SK-MEL-5 (cell line): ENCODE measurements at places on chromosomes 2 and 18.

- DNase-seq, result no peak
Observed at GRCh38 chr2:188573453-188573852, 281.8 kb downstream of the GULP1 start.

- DNase-seq, result no peak
Observed at GRCh38 chr2:47799031-47799609, 16.2 kb downstream of the MSH6 start.

DNA sequence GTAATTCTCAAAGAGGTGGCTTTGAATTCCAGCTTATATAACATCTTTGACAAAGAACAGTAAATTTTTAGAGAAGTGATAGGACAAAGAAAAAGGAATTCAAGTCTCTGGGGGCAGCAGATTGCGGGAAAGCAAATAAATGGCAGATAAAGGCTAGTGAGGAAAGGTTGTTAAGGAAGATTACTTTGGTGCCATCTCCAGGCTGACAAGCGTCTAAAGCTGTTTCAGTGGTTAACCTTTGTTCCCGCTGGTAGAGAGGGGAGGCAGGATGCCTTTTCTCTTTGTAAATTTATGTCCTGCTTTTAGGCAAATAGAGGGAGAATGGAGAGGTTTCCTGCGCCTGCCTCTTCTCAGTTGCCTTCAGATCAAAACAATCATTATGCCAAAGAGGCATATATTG, 431.2 kb upstream of the CHST9 start:
- DNase-seq, result no peak

DNA sequence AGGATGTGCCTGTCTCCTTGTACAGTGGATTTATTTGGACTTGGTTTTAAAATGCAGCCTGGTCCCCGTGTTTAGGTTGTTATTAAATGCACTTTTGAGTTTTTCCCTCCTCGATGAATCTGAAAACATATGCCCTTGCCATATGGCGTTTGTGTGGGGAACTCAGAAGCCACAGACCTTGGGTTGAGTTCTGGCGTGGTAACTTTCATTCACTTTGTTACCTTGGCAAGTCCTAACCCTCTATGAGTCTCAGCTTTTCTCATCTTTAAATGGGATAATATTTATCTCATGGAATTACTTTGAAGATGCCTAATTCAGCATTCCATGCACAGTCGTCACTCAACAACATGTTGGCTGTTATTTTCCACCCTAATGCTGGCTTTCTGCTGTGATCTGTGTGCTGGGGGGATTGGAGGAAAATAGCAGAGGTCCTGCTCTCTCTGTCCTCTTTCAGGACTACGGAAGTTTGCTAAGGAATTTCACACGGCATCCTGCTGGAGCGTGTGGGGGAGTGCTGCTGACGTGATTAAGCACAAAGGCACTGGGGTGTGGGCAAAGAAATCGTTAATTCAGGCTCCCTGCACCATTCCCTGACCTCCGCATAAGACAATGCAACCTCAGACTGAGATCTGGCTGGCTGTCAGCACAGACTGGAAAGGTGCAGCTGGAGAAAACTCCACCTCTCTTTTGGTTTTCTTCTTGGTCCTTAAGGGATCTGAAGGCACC, 61.7 kb downstream of the LDLRAD4 start:
- no peak for DNase-seq

DNA sequence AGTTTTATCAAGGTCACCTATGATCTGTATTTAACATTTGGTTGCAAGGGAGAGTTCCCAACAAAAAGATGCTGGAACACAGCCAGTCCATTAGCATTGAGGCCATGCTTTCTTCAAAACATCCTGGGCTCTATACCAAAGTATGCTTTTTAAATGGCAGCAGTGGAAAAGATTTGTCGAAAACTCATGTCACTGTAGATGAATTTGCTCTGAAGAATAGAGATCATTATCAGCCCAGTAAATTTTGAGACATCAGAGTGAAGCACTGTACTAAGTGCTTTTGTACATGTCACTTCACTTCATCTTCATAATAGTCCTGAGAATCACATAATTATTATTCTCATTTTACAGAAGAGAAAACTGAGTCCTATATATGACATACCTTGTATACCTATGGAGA, 189.8 kb downstream of the CAMKMT start:
- no peak for DNase-seq

DNA sequence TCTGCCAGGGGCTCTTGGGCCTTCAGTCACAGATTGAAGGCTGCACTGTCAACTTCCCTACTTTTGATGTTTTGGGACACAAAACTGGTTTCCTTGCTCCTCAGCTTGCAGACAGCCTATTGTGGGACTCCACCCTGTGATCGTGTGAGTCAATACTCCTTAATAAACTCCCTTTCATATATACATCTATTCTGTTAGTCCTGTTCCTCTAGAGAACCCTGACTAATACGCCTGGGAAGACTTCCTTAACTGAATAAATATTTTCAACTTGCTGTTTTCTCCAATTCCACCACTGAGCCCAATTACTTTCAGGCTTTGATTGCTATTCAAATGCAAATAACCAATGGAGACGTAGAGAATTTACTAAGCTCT, 61.4 kb upstream of the CCDC195 start:
- DNase-seq, result no peak

DNA sequence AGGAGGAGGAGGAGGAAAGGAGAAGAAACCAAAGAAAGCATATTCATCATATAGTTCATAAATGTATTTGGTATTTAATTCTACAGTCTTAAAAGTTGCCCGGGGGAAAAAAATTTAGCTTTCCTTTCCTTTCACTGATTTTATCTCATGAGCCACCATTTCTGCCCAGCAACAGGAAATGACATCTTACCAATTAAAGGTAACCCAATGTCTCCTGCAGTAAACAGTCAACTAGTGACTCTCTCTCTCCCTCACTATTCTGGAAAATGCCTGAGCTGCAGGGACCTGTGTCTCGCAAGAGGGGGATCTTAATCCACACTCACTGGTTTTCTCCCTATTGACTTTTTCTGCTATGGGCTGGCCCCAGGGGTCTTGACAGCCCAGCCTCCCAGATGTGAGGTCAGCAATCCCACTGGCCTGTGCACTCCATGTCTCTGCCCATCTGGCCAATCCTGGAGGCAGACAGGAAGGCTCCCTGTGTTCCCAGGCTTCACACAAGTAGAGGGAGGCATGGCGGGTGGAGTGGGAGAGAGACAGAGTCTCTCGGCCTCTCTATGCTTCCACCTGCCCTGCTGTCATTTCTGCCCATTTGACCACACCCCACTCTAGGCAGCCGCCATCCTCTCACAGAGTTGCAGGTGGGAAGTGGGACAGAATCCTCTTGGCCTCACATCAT, 85.4 kb upstream of the CABLES1 start:
- DNase-seq, result no peak

DNA sequence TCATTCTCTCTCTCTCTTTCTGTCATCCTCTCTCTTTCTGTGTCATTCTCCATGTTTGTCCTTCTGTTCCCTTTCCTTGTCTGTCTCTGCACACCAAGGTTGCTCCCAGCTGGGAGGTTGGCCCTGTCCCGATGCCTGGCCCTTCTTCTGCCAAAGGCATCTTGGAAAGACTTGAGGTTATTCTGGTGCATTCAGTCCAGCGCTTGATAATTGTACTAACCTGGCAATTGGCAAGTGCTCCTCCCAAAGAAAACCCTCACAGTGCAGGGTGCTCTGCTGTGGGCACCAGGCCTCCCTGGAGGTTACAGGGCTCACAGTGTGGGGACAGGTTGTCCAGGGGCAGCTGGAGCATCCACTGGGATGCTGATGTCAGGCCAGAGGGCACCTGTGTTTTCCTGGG, 95.4 kb downstream of the GLI2 start:
- DNase-seq, result no peak

GRCh38 chr2:18074476-18074875, 196.0 kb downstream of the KCNS3 start:
- DNase-seq, result no peak

DNA sequence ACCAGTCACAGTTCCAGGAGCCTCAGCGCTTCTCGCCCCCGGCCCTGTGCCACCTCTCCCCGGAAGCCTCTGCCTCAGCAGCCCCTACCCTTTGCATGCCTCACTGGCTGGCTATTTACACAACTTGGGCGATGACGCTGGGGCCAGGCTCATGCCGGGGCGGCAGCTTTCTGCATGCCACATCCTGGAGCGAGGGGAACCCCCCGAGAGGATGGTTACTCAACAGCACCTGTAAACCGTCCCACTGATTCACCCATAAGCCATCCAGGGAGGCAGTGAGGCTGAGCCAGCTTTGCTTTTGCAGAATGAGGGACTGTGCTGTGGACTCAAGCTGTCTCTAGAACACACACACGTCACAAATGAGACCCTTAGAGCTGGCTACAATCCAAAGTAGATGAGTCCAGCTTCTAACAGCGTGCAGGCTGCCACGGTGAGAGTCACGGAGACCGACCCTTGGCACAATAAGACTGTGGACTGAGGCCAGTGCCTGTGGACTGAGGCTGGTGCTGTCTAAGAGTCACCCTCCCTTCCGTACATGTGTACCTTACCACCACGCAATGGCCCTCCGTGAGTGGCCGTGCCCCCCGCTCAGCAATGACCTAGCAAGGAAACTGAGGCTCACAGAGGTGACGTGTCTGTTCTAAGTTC, 45.6 kb upstream of the ODC1 start:
- DNase-seq, result no peak

GRCh38 chr2:2286592-2286991, 44.5 kb downstream of the MYT1L start:
- no peak for DNase-seq

- DNase-seq, result no peak
Observed at GRCh38 chr2:60336442-60337141, 216.9 kb downstream of the BCL11A start.

- DNase-seq, result no peak
Observed at GRCh38 chr18:28281400-28281799, 104.5 kb upstream of the CDH2 start.

DNA sequence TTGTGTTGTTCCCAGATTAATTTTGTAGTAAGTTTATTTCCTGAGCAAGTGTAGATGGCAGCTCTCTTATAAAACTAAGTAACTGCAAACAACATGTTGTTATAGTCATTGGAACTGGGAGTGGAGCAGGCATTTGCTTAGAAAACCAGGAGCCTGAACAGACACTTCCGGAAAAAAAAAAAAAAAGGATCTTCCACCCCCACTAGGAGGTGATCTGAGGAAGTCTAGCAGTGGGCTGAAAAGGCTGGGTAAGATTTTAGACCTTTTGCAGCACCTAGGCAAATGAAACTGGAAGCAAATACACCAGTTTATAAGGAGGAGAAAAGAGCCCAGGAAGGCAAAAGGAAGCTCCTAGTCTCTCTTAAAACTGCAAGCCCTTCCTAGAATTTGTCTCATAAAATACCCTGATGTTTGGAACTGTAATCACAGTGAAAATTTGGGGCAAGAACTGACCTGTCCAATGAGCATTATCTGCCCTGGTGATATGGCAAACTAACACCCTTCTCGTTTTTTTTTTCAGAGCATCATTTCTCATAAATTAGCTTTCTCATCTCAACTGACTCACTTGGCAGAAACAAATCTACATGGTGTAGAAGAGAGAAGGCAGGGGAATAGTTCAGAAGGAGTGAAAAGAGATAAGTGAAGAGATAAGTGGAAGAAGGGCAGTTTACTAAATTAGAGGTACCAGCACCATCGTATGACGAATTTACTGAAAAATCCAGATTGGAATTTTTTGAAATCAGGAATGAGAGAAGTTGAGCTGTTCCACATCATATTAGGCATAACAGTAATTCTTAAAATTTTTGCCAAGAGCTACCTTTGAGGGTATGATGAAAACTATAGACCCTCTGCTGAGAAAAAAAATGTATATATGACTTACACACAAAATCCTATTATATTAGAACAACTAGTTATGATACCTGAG, 4.2 kb upstream of the CCNYL1 start:
- no peak for DNase-seq

DNA sequence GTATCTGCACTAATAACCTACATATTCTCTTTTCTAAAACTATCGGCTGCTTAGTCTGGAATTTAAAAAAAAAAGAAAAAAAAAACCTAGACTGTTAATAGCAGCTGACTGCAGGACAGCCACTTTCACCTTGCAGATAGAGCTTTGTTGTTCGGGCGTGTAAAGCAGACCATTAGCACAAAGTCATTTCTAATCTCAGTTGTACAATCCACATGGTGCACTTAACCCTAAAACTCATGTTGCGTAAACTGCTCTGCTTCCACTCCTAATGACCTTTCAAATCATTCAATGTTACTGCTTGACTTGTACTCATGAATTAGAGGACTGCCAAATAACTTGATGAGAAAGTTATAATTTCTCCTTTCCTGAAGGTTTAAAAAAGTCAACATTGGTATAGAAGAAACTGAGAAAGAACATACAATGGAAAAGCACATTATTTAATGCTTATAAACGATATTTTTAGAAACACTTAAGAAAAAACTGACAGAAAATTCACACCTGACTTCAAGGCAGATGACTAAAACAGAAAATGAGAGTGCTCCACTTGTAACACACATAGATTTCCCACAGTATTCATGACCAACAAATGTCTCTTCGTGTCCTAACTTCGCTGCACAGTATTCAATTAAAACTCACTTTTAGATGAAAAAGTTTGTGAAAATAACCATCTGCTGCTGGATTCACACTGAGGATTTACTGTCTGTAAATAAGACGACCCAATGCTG, 2.6 kb downstream of the CDH2 start:
- DNase-seq, result no peak

DNA sequence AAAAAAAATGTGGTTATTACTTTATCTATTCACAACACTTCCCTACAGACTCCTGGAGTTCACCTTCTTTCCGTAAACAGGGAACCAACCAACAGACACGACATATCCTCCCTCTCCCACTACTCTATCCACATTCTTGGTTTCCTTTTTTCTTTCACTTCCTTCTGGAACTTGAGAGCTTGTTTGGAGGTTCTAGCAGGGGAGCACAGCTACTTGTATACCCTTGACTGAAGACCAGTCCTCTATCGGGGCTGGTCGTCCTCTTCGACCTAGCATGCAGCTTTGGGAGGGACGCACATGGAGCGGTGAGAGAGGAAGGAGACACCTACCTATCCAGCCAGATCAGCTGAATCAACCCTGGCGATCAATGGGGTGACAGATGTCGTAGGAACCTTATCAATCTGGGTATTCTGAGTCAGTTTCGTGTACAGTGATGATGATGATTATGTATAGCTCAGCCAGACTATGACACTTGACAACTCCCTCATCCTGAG, 43.5 kb upstream of the MSH2 start:
- no peak for DNase-seq

- DNase-seq, result peak; percentile 40
Observed at GRCh38 chr2:119218478-119219064, 5.1 kb upstream of the STEAP3 start.

GRCh38 chr2:215107216-215108056, 31.0 kb downstream of the ABCA12 start:
- no peak for DNase-seq

- no peak for DNase-seq
Observed at GRCh38 chr2:82857967-82858366, 1601.1 kb downstream of the SUCLG1 start.
